ENCODE measurements at places on chromosomes 2 and 18. TPM values are rescaled to one million over a fixed set of nuclear protein-coding genes. Genes with fewer than 3 reads are reported as not detected.

Gene C2orf81
- 11.6 TPM for total RNA-seq

Gene IL36B
- not detected for total RNA-seq

Gene MAPK4
- total RNA-seq, result 9.0 TPM

Gene IL36G
- not detected for total RNA-seq

Gene SERPINB11
- total RNA-seq, result not detected

Gene SRD5A2
- total RNA-seq, result 0.22 TPM

Gene GALR1
- total RNA-seq, result 0.06 TPM

- no peak for DNase-seq
- H3K4me3 ChIP-seq, result no peak overlapping the region
- H3K4me1 ChIP-seq, result no peaks in the 10 kb centered on the region
- H3K36me3 ChIP-seq, result no peaks in the 10 kb centered on the region
- no peaks in the 10 kb centered on the region for H3K27me3 ChIP-seq
These were observed 15.9 kb upstream of the ARMC9 start for GRCh38 chr2:231182513-231182899.

DNA sequence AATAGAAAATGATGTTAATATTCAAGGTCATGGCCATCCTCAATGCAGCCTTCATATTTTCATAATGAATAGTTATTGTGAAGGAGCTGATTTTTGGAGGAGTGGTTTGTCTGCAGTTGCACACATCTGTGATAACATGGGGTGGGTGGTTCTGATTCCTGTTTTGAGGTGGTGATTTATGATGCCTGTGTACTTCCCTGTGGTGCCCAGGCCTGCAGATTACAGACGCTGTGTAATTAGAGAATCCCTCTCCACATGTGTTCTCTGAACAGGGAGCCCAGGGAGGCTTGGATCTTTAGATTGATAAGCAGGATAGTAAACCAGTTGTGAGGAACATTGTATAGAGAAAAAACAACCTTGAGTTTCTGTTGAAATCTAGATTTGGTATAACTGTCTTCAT lies 117.5 kb downstream of the AGAP1 start:
- H3K4me1 ChIP-seq, result peaks cover 11% of the 10 kb centered on the region
- DNase-seq, result no peak
- no peaks in the 10 kb centered on the region for H3K36me3 ChIP-seq
- no peak overlapping the region for H3K4me3 ChIP-seq
- no peaks in the 10 kb centered on the region for H3K27me3 ChIP-seq

- H3K27ac ChIP-seq, result no peak overlapping the region
- no peaks in the 10 kb centered on the region for H3K36me3 ChIP-seq
- H3K4me3 ChIP-seq, result no peak overlapping the region
- H3K27me3 ChIP-seq, result no peaks in the 10 kb centered on the region
- no peak for DNase-seq
- H3K4me1 ChIP-seq, result no peaks in the 10 kb centered on the region
These were observed 11.4 kb upstream of the SMIM21 start for GRCh38 chr18:75438891-75439290.

DNA sequence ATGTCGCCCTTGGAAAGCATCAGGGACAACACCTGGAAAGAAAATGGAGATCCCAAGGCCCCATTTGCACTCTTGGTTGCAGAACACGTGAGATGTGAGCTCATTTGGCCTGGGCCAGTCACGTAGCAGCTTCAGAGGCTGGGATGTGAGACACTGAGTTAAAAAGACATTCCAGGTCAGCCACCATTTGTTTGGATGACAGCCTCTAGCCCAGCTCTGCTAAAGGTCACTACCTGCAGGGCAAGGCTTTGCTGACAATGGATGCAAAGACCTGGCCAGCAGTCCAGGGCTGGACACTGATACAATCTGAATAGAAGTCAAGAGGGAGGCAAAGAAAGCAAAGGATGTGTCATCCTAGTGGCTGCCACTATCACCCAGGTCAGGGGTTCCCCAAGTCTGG lies 83.9 kb upstream of the LRPPRC start:
- H3K4me1 ChIP-seq, result no peaks in the 10 kb centered on the region
- no peak overlapping the region for H3K4me3 ChIP-seq
- no peak overlapping the region for H3K27ac ChIP-seq
- DNase-seq, result no peak
- H3K36me3 ChIP-seq, result no peaks in the 10 kb centered on the region

GRCh38 chr2:61205132-61205531 lies 43.1 kb downstream of the C2orf74 start:
- no peak overlapping the region for H3K27ac ChIP-seq
- H3K27me3 ChIP-seq, result no peaks in the 10 kb centered on the region
- H3K36me3 ChIP-seq, result peaks cover 8% of the 10 kb centered on the region
- no peak for DNase-seq
- H3K4me3 ChIP-seq, result peak overlapping the region; percentile 22
- H3K4me1 ChIP-seq, result no peaks in the 10 kb centered on the region

- H3K4me1 ChIP-seq, result no peaks in the 10 kb centered on the region
- no peak for DNase-seq
- no peak overlapping the region for H3K27ac ChIP-seq
- H3K36me3 ChIP-seq, result no peaks in the 10 kb centered on the region
These were observed 14.3 kb upstream of the EHBP1 start for GRCh38 chr2:62691186-62691585.

DNA sequence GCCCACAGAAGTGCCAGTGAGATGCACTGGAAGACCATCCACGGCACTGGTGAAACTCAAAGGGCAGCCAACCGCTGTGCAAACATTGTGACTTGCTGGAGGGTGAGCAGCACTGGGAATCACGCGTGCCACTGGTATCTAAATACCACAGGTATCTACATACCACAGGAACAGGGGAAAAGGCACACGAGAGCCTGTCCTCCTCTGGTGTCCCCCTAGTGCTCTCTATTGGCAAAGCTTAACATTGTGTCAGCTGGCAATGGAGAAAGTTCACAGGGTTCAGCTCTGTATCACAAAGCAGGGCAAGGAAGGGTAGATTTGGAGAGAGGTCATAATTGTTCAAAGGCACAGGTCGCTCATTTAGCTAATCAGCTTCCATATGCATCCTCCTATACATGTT lies 12.6 kb upstream of the SEC11C start:
- no peaks in the 10 kb centered on the region for H3K4me1 ChIP-seq
- H3K27me3 ChIP-seq, result no peaks in the 10 kb centered on the region
- H3K36me3 ChIP-seq, result no peaks in the 10 kb centered on the region
- H3K4me3 ChIP-seq, result no peak overlapping the region

- H3K36me3 ChIP-seq, result no peaks in the 10 kb centered on the region
- H3K4me3 ChIP-seq, result no peak overlapping the region
- peaks cover 14% of the 10 kb centered on the region for H3K4me1 ChIP-seq
- H3K27me3 ChIP-seq, result no peaks in the 10 kb centered on the region
These were observed 48.3 kb downstream of the ZFP36L2 start for GRCh38 chr2:43178055-43178598.

DNA sequence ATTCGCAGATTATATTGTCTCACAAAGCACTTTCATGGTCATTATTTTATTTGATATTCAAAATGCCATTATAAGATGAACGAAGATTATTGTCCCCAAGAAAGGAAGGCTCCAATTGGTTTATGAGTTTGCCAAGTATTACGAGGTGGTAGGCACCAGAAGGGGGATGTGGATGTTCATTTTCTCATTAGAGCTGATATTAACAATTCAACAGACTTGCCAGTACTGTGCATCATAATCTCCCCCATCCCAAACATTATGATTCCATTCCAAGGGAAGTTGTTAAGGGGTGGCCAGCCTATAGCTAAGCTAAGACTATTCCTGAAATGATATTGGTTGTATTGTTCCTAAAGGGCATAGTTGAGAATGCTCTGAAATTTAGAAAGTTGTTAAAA lies 257.7 kb downstream of the PRKCE start:
- DNase-seq, result no peak
- no peaks in the 10 kb centered on the region for H3K4me1 ChIP-seq
- H3K4me3 ChIP-seq, result no peak overlapping the region
- no peak overlapping the region for H3K27ac ChIP-seq
- no peaks in the 10 kb centered on the region for H3K27me3 ChIP-seq

- H3K27me3 ChIP-seq, result no peaks in the 10 kb centered on the region
- H3K4me3 ChIP-seq, result no peak overlapping the region
- no peaks in the 10 kb centered on the region for H3K36me3 ChIP-seq
These were observed 21.8 kb upstream of the CNRIP1 start for GRCh38 chr2:68341583-68341982.

- DNase-seq, result no peak
- no peak overlapping the region for H3K27ac ChIP-seq
- no peaks in the 10 kb centered on the region for H3K27me3 ChIP-seq
- no peaks in the 10 kb centered on the region for H3K36me3 ChIP-seq
- H3K4me3 ChIP-seq, result no peak overlapping the region
These were observed 515.4 kb upstream of the RAB6C start for GRCh38 chr2:129464036-129464435.

DNA sequence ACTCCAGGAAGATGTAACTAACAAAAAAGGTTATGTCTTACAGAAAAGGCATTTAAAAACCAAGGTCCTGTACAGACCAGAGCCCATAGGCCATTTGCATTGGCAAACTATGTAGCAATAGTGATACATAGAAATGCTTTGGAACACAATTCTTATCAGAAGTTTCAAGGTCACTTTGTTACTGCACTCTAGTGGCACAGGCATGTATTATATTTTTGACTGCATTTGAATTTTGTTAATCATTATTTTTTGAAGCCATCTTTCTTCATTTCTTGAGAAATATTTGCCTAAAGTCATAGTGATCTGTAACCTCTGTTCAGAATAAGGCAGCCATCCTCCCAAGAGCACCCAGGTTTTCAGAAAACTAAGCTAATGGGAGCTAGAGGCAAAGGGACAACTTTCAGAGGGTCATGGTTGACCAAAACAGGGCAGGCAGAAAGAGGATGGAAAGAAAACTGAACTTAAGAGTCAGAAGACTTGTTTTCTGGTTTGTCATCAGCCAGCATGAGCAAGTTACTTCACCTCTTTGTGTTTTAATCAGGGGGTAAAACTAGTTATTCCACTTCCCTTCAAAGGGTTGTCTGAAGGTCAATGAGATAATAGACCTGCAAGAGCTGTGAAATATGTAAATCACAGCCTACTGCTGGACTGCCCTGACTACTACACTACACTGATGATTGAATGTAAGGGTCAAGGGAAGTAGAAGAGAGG lies 41.5 kb downstream of the SLC38A11 start:
- peak; percentile 15 for DNase-seq
- H3K27me3 ChIP-seq, result no peaks in the 10 kb centered on the region
- H3K36me3 ChIP-seq, result no peaks in the 10 kb centered on the region
- H3K4me3 ChIP-seq, result no peak overlapping the region

GRCh38 chr2:101546376-101547058 lies 71.6 kb upstream of the RFX8 start:
- no peak for DNase-seq
- H3K36me3 ChIP-seq, result no peaks in the 10 kb centered on the region
- H3K4me1 ChIP-seq, result no peaks in the 10 kb centered on the region

GRCh38 chr2:40129725-40130124 lies 322.2 kb downstream of the SLC8A1 start:
- H3K27ac ChIP-seq, result no peak overlapping the region
- no peak for DNase-seq
- H3K4me1 ChIP-seq, result no peaks in the 10 kb centered on the region
- no peaks in the 10 kb centered on the region for H3K27me3 ChIP-seq

- H3K36me3 ChIP-seq, result no peaks in the 10 kb centered on the region
- H3K27me3 ChIP-seq, result no peaks in the 10 kb centered on the region
- H3K4me1 ChIP-seq, result no peaks in the 10 kb centered on the region
- H3K4me3 ChIP-seq, result no peak overlapping the region
- H3K27ac ChIP-seq, result no peak overlapping the region
These were observed 19.3 kb downstream of the TMEM247 start for GRCh38 chr2:46498681-46499080.

GRCh38 chr2:181697571-181697970 lies 17.3 kb upstream of the NEUROD1 start:
- no peak overlapping the region for H3K4me3 ChIP-seq
- H3K27ac ChIP-seq, result no peak overlapping the region
- H3K27me3 ChIP-seq, result no peaks in the 10 kb centered on the region
- H3K4me1 ChIP-seq, result no peaks in the 10 kb centered on the region
- DNase-seq, result no peak

- no peaks in the 10 kb centered on the region for H3K27me3 ChIP-seq
- no peaks in the 10 kb centered on the region for H3K4me1 ChIP-seq
- H3K27ac ChIP-seq, result no peak overlapping the region
- DNase-seq, result no peak
- peaks cover 3% of the 10 kb centered on the region for H3K36me3 ChIP-seq
These were observed 42.3 kb downstream of the ATP9B start for GRCh38 chr18:79111483-79111882.

DNA sequence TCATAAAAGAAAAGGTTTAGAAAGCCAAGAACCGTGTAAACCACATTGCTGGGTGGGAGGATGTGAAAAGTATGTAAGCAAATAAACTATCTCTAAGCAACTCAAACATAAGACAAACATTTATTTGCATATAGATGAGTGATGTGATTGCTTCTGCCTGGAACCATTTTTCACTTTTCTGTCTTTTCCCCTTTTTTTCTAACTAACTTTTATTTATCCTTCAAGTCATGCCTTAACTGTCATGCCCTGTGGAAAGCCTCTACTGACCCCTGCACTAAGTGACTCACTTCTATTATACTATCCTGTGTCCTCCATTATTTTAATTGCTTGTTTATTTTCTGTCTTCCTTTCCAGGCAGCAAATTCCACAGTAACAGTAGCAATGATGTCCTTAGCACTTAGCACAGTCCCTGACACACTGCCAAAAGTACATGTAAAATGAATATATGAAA lies 87.5 kb upstream of the CTAGE1 start:
- H3K27me3 ChIP-seq, result no peaks in the 10 kb centered on the region
- no peak overlapping the region for H3K4me3 ChIP-seq
- H3K36me3 ChIP-seq, result no peaks in the 10 kb centered on the region
- peaks cover 6% of the 10 kb centered on the region for H3K4me1 ChIP-seq

DNA sequence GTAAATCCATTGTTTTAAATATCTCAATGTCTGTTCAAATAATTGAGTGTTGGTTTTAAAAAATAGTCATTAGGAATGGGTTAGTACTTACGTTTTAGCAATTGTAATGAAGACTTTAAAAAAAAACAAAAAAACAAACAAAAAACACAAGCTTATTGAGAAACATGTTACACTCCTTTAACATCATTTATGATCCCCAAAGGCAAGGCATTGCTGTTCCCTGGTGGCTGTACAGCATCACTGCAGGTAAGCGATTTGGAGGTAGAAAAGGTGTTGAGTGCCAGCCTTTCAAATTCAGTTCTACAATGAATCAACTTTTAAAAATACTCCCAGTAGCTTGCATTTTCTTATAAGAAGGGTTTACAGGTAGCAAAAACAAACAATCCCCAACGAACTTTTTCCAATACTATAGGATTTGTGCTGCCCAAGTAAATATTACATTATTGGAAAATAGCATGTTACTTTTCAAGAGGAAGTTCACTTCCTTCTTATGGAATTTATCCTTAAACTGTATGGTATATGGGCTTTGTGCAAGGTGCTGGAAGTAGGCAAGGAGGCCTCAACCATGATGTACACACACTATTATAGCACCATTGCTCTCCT lies 27.5 kb downstream of the CNRIP1 start:
- peaks cover 5% of the 10 kb centered on the region for H3K4me1 ChIP-seq
- DNase-seq, result peak; percentile 21
- H3K4me3 ChIP-seq, result no peak overlapping the region

GRCh38 chr18:62525608-62526007 lies 2.8 kb downstream of the ZCCHC2 start:
- peak overlapping the region; percentile 97 for H3K4me3 ChIP-seq
- DNase-seq, result no peak
- H3K4me1 ChIP-seq, result peaks cover 5% of the 10 kb centered on the region
- H3K36me3 ChIP-seq, result no peaks in the 10 kb centered on the region
- peak overlapping the region; percentile 99 for H3K27ac ChIP-seq
- H3K27me3 ChIP-seq, result peaks cover 6% of the 10 kb centered on the region

Measured in kidney (tissue), 22 donors.